ENCODE measurements at places on chromosomes 3 and 15. TPM values are rescaled to one million over a fixed set of nuclear protein-coding genes. Genes with fewer than 3 reads are reported as not detected.

C3orf49 gene
- not detected for total RNA-seq

GRCh38 chr15:51044037-51044727, 50.5 kb downstream of the TNFAIP8L3 start:
- DNase-seq = no peak

CYFIP1 gene
- total RNA-seq = 86.4 TPM

P2RY1 gene
- 5.3 TPM for total RNA-seq

DNA sequence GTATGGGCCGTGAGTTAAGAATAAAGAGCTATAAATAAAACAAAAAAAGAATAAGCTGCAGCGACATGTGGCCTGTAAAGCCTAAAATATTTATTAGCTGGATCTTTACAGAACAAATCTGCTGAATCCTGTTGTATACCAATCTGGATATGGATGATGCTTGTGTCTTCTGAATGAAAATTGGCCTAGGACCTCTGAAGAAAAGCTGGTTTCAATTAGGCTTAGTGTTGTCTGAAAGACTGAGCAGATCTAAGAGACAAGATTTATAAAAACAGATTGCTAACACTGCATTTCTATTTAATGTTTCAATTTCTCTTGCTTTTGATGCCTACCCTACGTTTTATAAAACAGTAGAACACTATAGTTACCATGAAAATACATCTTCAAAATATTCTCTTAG, 57.9 kb downstream of the ST3GAL6 start:
- no peak for DNase-seq

GRCh38 chr3:171023566-171023965, 3.0 kb downstream of the SLC2A2 start:
- DNase-seq = no peak

CNTN3 gene
- total RNA-seq = 2.2 TPM

DNA sequence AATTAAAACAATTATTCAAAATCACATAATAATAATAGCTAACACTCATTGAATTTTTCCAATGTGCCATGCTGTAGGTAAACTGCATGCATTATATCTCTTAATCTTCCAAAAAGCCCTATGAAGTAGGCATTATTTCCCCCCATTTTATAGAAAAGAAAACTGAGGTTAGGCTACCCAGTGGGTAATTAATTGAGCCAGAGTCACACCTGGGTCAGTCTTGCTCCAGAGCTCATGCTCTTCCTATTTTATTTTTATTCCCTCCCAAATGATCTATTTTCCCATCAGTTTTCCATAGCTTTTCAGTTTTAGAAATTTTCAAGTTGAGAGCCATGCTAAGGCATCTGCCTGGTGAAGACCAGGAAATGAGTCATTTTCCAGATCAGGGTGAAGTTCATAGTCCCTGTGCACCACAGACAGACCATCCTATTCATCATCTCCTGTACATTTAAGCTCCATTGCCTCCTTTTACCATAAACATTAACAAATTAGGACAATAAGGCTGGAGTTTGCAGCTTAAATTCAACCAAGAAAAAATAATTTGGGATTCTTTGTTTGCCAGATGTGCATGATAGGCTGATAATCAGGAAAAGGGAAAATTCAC, 417.3 kb downstream of the OTOL1 start:
- DNase-seq = no peak

DNA sequence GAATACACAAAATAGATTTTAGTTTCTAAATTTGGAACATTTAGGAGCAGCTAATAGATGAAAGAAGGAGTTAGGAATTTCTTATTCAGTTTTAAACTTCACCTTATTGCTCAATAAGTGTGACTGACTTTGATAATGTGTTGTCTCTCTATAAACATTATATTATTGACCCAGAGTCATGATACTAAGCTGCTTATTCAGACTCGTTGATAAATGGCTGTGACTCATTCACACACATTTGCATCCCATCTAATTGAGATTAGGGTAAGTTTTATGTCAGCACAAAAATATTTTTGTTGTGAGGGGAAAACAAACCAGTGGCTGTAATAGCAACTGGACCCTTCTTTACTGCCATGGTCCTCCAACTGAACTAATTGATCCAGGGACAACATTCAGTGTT, 137.6 kb downstream of the GOLIM4 start:
- no peak for DNase-seq

GRCh38 chr15:60044636-60045270, 40.6 kb downstream of the FOXB1 start:
- no peak for DNase-seq

SNTN gene
- total RNA-seq = not detected

DNA sequence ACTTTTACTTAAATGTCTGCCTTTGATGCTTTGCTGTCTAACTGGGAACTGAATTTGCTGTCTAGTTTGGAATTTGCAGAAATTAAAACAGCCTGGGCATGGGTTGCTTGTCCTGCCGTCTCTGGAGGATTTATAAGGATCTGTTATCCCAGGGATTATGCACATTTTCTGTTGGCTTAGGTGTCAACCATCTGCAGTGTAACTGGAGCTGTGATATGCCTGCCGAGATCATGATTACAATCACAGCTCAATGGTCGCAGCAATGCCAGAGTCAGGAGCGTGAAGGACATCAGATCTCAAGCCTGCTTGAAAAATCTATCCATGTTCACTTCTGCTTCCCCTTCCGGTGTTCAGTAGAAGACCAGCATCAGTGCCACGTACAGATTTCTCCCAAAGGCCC, 41.8 kb upstream of the SETMAR start:
- DNase-seq = no peak

DNA sequence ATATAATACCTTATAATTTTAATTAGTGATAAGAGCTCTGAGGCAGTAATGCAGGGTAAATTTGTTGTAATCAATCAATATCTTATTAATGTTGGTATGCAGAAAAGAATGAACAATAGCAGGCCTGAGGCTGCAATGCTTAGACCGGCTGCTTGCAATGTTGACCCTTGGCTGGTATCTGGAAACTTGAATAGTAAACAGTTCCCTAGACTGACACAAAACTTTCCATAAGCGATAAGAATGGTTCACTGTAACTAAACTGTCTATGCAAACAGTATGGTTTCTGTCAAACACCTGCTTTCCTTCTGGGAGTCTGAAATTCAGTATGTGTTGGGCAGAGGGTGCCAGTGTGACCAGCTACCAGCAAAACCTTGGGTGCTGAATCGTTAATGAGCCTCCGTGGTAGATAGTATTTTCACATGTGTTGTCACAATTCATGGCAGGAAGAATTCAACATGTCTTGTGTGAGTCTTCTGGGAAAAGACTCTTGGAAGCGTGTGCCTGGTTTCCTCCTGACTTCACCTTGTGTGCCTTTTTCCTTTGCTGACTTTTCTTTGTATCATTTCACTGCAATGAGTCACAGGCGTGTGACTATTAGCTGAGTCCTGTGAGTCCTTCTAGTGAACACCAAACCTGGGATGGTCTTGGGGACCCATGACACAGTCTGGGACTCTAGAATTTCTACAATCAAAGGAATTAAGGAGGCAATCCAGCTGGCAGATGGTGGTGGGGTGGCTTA, 30.7 kb upstream of the CLRN1 start:
- DNase-seq = no peak

DNA sequence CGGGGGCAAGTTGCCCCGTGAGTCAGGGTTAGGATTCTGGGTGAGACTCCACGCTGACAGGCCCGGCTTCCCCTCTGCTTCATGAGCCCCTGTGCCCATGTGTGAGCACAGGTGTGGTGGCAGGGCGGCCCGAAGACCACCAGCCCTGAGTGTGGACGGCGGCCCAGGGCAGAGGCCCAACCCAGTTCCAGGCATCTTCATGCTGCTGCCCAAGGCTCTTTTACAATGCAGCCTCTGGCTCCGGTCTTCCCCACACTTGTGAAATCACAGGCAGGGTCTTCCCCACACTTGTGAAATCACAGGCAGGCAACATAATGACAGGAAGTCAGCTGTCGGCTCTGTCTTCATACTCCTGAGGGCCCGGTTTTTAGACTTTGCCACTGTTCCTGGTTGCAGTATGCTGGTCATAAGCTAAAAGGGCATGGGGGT, 78.8 kb downstream of the AAGAB start:
- no peak for DNase-seq

GOLGA6B gene
- total RNA-seq = not detected

CCK gene
- not detected for total RNA-seq

- no peak for DNase-seq
Observed at GRCh38 chr3:4983739-4984510, 4.7 kb downstream of the BHLHE40 start.

GRCh38 chr3:109460961-109461360, 123.6 kb upstream of the DPPA4 start:
- DNase-seq = no peak

GRCh38 chr3:69867941-69868505, 128.8 kb downstream of the MITF start:
- no peak for DNase-seq

DNA sequence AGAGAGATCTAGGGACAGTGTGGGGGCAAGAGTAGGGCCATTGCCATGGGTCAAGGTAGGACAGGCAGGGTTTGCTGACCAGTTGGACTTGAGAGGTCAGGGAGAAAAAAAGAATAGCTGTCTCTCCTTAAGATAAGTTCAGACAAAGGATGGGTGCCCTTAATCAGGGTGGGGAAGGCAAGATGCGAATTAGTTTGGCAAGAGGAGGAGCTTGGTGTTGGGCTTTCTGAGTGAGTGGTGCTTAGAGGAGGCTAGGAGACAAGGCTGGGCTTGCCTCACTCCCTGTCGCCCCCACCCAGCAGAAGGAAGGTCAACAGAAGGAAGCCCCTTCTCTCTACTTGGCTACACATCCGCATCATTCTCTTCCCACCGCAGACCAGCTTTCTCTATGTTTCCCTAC, 53.9 kb upstream of the CTDSPL start:
- DNase-seq = no peak

LRRN1 gene
- total RNA-seq = 0.69 TPM

IGF1R gene
- total RNA-seq = 39.3 TPM

GRCh38 chr3:139555249-139555648, 15.7 kb upstream of the RBP1 start:
- DNase-seq = no peak

GRCh38 chr3:177050501-177051237, 146.6 kb downstream of the TBL1XR1 start:
- no peak for DNase-seq

GRCh38 chr3:63727233-63727632, 74.8 kb downstream of the SNTN start:
- DNase-seq = no peak

- no peak for DNase-seq
Observed at GRCh38 chr3:43994657-43995546, 246.8 kb upstream of the TOPAZ1 start.

- no peak for DNase-seq
Observed at GRCh38 chr15:35308802-35309201, 223.7 kb upstream of the NANOGP8 start.

- no peak for DNase-seq
Observed at GRCh38 chr3:62046326-62046725, 327.0 kb downstream of the FEZF2 start.

FMN1 gene
- 27.7 TPM for total RNA-seq
